ENCODE measurements at places on chromosomes 4 and X.

- DNase-seq, result peak; percentile 43
Observed at GRCh38 chr4:147596981-147597380, 20.2 kb upstream of the TMEM184C start.

DNA sequence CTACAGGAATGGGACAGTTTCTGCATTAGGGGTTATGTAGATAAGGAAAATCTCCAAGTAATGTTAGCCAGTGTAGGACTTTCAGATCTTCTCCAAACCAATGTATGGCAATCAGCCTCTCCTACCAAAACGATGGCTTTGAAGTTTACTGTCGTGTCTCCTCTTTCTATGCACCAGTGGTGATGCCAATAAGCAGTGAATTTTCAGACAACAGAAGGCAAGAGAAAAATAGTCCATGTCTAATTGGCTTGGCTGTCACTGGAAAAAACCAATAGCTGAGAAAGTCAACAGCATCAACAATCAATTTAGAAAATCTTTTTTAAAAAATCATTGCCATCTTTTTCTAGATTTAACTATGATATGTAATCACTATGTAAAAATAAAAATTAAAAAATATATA, 35.0 kb downstream of the LIMCH1 start:
- no peak for DNase-seq

GRCh38 chr4:13413729-13414437, 70.3 kb downstream of the RAB28 start:
- DNase-seq, result no peak

- no peak for DNase-seq
Observed at GRCh38 chr4:7845493-7846128, 94.0 kb downstream of the AFAP1 start.

GRCh38 chrX:106707771-106708454, 18.6 kb upstream of the RNF128 start:
- no peak for DNase-seq

- DNase-seq, result no peak
Observed at GRCh38 chr4:25368315-25368714, 8.7 kb upstream of the ANAPC4 start.

DNA sequence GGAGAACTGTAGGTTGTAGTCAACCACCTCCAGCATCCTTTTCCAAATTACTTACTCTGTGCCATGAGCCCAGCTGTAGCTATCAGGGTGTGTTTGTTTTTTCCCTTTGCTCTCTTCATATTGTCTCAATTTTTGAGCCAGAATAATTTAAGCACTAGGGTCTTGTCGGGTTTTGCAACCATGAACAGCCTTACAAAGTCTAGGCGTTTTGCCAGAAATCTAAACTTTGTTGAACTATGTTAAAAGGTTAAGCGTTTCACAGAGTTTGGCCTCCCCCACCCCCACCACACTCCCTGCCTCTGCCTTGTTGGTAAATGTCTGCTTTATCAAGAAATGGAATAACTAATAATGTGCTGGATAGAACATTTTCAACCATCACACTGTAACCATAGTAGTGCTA, 190.6 kb upstream of the TTC29 start:
- no peak for DNase-seq

DNA sequence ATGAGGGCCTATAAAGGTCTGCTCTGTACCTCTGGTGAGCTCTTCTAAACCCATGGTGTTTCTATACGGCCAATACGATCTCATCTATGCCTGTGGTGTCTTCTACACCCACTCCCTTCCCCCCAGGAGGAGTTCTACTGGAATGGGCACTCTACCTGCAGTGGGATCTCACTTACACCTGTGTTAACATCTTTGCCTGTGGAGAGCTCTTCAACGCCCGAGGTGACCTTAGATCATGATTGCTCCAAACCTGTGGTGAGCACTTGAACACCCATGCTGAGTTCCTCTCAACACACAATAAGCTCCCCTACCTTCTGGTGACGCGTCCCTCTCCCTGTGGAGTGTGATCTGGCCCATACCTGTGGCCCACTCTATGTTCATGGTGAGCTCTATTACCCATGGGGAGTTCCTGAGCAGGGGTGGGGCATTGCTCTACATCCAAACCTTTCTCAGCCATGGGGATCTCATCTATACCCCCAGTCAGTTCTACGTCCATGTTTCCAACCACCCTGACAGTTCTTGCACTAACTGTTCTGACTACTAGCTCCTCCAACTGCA, 48.6 kb downstream of the BCOR start:
- no peak for DNase-seq

GRCh38 chrX:150887906-150888465, 10.5 kb downstream of the CD99L2 start:
- DNase-seq, result no peak

GRCh38 chr4:188082796-188083195, 26.6 kb downstream of the TRIML2 start:
- DNase-seq, result no peak

- no peak for DNase-seq
Observed at GRCh38 chr4:78567500-78568060, 16.0 kb downstream of the ANXA3 start.

- DNase-seq, result no peak
Observed at GRCh38 chr4:19534159-19534558, 717.5 kb upstream of the SLIT2 start.

GRCh38 chr4:122548886-122549630, 71.8 kb downstream of the IL21 start:
- DNase-seq, result no peak

DNA sequence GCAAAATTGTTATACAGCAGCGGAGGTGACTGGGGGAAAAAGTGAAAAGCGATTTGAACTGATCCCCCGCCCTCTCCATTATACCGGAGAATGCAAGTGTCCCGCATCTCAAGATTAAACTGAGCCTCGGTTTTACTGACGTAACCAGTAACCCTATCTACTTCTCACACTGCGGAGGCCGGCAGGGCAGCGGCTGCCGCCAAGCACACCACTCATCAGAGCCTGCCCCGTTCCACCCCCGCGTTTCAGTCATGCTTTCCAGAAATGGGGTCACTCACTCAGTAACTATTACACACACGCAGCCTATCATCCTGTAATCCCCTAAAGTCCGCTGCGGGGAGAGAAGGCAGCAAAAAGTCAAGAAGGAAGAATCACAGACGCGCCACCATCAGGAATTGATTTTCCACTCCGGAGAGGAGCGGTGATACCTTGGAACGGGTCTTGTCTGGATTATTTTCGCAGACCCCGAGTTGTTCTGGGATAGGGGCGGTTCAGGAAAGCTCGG, 1.4 kb downstream of the RPS6KA3 start:
- DNase-seq, result no peak

- DNase-seq, result no peak
Observed at GRCh38 chrX:16033331-16033730, 90.0 kb upstream of the GRPR start.

DNA sequence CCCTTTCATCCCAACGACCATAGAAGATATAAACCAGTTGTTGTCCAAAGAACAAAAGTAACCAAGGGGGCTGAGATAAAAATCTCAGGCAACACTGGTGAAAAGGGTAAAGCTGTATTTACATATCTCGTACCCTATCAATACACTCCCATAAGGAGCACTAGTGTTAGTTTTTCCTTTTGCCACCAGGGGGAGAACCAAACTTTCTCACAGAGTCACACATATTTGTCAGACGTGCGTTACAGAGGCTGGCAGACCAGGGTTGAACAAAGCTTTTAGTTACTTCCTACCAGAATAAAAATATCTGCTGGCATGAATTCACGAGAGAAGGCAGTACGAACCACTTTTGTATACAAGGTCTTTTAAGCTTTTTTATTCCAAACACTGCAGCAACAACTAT, 88.3 kb downstream of the AMELX start:
- DNase-seq, result peak; percentile 1

- peak; percentile 9 for DNase-seq
Observed at GRCh38 chrX:7318661-7319060, 170.7 kb upstream of the PUDP start.

DNA sequence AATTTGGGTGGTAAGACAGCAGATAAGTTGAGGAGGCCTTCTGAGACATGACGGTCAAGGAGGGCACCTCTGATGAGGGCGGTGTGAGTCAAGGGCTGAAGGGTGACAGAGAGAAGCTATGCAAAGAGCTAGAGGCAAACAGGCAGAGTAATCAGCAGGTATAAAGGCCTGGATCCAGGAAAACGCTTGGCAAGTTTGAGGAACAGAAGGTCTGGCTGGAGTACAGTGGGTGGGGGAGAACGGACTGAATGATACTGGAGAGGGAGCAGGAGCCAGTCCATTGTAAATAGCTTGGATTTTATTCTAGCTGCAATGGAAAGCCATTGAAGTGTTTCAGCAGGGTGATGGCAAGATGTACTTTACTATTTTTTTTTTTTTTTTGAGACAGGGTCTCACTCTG, 39.3 kb downstream of the RAB33B start:
- DNase-seq, result no peak

- no peak for DNase-seq
Observed at GRCh38 chrX:119399772-119400101, 601 bp downstream of the SLC25A43 start.

- no peak for DNase-seq
Observed at GRCh38 chrX:11409957-11410356, 116.7 kb downstream of the AMELX start.

DNA sequence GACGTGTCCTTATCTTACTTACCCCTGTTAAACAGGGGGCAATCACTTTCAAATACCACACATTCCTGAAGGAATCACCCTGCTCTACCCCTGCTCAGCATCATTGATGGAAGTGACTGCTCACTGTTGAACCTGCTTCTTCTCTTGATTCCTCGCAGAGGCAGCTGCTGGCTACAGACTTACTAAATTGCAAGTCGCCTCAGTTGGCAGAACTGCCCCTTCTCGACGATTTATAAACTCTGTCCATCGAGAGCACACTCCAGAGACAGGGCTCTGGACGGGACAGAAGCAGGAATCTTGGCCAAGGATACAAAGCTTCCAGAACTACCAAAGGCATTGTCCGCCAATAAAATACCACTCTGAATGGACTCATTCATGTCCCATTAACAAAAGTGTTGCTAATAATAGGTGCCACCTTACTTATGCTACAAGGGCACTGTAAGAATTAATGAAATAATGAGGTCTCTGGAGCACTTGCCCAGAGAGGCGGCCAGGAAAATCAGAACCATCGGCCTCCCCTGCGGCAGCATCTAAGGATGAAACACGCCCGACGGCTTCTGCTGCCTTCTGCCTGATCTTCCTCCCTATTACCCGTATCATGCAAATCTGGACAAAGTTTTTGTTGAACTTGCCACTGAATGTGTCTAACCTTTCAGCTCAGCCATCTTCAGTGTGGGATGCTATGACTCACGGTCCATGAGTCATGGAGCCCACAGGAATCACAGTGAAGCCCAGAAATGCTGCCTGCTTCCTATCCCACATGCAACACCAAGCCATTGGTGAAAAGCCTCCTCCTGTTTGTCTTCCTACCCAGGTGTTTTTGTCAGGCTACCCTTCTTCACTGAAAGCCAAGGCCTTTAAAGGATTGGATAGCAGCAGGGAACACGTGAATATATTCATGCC, 164.9 kb downstream of the MAML3 start:
- DNase-seq, result no peak

DNA sequence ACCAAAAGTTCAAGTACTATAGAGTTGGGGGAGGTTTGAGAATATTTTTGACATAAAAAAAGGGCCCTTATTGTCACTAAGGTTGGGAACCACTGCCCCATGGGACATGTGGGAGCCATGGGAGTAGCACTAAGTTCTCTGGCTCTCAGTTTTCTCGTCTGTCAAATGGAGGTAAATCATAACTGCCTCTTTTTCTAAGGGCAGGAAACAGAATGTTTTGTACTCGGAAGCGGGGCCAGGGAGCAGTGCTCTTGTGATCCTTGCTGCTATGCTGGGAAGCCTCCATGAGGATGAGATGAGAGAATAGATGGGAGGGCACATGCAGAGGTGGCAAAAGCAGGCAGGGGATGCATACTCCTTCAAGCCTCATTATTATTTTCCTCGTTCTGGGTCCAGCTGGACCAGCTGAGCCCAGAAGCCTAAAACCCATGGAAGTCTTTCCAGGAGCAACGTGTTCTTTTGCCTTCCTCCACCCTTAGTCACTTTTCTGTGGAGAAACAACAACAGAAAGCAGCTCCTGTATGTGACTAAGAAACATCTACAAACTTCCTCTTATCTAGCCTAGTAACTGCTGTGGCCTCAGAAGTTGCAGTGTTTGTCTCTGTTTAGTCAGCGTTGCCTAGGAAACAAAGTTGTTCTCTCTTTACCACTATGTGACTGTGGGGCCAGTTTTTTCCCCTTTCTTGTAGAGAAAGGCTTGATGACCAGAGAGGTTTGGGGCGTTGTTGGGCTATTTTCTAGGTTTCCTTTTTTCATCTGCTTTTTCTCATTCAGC, 64.8 kb downstream of the TSC22D3 start:
- DNase-seq, result no peak

DNA sequence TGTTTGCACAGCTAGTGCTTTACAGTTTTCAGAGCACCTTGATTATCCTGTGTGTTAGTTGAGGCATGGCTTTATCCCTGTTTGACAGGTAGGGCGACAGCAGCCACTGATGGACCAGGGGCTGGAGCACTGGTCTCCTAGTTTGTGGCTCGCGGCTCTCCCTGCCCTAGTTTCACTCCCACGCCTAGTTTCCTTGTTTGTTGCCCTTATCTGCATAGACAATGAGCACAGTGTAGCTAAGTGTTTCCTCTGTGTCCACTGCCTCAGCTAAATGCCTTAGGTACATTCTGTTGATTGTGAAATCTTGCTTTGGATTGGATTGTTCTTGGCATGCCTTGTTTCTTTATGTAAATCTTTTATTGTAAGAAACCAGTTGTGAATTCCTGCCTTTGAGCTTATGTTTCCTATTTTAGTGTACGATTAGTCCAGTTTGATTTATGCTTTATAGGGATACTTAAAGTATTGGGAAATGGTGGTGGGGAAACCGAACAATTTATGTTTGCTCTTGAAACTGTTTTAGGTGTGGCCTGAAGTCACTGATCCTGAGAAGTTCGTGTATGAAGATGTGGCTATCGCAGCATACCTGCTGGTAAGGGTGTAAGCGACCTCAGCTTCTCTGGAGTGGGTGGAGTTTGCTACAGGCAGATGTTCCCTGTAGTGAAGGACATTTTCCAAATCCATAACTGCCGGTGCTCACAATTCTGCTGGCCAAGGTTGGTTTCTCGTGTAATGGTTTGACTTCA, 11.0 kb downstream of the TRMT44 start:
- no peak for DNase-seq

DNA sequence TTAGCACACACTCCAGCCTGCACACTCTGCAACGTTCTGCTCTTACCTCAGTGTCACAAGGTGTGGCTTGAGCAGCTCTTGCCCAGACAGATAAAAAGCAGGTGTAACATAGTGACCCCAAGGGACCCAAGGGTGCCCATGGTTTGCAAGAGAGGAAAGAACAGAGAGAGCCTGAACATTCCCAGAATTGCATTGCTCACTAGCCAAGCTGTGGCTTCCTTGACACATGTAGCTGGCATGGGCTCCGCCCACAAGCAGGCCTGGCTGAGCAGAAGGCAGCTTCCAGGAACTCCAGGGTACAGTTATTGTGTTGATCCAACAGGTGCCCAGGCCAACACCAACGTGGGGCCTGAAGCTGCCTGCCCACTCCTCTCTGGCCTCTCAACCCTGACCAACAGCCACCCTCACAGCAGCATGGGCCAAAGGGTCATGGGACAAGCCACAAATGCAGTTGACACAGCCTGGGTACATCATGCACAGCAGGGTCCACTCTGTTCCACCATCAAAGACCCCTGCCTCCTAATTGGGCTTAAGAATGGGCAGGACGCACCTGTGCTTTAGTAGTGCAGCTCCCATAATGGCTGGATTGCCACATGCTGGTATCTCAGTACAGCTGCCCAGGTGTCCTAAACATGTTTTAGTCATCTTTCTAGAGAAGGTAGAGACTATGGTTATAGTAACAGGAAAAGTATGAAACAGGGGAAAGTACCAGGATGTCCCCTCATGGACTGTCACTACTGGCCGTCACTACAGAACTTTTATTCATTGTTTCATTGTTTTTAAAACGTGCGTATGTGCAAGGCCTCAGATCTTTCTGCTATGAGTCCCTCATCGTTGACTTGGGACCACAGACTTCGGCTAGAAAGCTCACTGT, 73.7 kb upstream of the ACSL1 start:
- DNase-seq, result no peak

All from COR-L47 (cell line).